SK-N-MC (cell line): ENCODE measurements at places on chromosomes 6 and 20.

- no peak for DNase-seq
Observed at GRCh38 chr6:42239333-42239732, 21.7 kb upstream of the MRPS10 start.

GRCh38 chr20:9555781-9556180 lies 41.4 kb downstream of the LAMP5 start:
- DNase-seq = no peak

GRCh38 chr6:39416026-39416425 lies 93.5 kb upstream of the KCNK16 start:
- no peak for DNase-seq

GRCh38 chr6:18261877-18262276 lies 2.5 kb downstream of the DEK start:
- no peak for DNase-seq

DNA sequence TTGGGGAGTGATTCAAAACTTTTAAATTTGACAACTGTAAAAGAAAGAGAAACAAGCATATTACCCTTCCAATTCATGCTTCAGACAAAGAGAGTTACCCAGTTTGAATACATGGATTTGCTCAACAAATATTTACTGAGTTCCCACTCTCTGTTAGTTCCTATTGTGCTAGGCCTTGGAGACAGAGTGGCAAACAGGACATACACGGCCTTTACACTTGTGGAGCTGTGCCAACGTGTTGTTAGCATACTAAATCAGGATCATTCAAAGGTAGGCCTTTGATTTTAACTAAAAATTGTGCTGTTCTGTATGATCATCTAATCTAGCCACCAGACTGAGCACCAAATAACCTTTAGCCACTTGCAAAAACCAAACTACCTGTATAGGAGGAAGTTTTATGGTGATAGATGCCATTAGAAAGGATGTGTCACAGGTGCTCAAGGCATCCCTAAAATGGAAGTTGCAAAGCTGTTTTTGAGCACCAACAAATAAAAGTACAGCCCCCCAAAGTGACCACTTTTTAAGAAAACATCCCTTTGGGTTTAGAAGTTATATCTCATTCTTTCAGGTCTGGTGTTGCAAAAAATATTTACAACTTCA lies 84.5 kb downstream of the CHD6 start:
- DNase-seq = no peak

DNA sequence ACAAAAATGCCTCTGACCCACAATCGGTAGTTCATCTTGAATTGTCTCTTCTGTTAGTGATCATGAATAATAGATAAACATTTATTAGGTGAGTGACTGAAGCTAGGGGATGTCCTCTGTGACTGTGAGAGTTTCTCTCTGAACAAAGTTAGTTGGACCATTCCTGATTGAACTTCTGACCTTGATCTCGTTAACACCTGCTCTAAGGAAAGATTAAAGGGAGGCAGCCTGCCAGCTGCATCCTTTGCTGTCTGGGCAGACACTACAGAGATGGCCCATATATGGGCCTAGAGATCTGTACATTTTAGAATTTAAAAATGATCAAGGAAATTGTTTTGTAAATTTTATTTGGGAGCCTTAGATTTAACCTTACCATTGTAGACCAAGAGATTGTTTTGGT lies 27.3 kb downstream of the MAPK14 start:
- no peak for DNase-seq

DNA sequence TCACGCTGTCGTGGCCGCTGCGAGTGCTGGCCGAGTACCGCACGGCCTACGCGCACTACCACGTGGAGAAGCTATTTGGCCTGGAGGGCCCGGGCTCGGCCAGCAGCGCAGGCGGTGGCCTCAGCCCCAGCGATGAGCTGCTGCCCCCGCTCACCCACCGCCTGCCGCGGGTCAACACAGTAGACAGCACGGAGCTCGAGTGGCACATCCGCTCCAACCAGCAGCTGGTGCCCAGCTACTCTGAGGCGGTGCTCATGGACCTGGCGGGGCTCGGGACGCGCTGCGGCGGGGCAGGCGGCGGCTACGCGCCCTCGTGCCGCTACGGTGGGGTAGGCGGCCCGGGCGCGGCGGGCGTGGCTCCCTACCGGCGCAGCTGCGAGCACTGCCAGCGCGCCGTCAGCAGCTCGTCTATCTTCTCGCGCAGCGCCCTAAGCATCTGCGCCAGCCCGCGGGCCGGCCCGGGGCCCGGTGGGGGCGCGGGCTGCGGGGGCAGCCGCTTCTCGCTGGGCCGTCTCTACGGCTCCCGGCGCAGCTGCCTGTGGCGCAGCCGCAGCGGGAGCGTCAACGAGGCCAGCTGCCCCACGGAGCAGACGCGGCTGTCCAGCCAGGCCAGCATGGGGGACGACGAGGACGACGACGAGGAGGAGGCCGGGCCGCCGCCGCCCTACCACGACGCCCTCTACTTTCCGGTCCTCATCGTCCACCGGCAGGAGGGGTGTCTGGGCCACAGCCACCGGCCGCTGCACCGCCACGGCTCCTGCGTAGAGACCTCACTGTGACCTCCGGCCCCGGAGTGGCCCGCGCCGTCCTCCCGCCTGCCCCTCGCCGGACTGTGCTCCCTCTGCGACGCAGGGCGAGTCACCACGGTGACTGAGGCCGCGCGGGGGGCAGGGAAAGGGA lies 5.7 kb downstream of the TMEM151B start:
- DNase-seq = no peak

- DNase-seq = no peak
Observed at GRCh38 chr6:35267897-35268296, 8.4 kb downstream of the ZNF76 start.

DNA sequence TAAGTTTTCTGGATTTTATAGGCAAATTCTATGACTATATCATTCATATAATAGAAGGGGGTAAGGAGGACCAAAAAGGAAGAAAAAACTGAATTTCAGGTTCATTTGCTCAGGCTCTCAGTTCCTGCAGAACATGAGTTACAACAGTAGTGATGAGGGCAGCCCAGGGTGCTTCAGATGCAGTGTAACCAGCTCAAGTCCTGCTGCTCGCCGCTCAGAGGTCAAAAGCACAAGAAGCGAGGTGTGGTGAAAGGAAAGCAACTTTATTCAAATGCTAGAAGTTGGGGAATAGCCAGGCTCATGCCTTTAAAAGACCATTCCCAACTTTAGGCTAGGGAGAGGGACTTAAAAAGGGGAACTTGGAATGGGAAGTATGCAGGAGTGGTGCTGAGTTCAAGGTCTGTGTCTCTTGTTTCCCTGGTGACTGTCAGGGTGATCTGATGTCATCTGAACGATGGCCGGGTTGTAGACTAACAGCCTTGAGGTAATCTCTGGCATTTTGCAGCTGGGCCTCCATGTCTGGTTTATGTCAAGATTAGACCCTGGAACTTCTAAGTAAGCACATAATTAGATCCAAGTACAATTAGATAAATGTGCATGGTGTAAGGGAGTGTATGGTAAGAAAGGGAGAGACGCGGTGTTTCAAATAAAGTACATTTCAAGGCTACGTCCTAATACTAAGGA lies 14.5 kb upstream of the SEC63 start:
- no peak for DNase-seq

- no peak for DNase-seq
Observed at GRCh38 chr6:14858808-14859207, 387.1 kb upstream of the JARID2 start.

GRCh38 chr6:157033428-157034140 lies 256.4 kb downstream of the ARID1B start:
- no peak for DNase-seq

- DNase-seq = no peak
Observed at GRCh38 chr6:54244430-54244829, 63.8 kb upstream of the TINAG start.

- no peak for DNase-seq
Observed at GRCh38 chr6:156543431-156543830, 233.7 kb upstream of the ARID1B start.

DNA sequence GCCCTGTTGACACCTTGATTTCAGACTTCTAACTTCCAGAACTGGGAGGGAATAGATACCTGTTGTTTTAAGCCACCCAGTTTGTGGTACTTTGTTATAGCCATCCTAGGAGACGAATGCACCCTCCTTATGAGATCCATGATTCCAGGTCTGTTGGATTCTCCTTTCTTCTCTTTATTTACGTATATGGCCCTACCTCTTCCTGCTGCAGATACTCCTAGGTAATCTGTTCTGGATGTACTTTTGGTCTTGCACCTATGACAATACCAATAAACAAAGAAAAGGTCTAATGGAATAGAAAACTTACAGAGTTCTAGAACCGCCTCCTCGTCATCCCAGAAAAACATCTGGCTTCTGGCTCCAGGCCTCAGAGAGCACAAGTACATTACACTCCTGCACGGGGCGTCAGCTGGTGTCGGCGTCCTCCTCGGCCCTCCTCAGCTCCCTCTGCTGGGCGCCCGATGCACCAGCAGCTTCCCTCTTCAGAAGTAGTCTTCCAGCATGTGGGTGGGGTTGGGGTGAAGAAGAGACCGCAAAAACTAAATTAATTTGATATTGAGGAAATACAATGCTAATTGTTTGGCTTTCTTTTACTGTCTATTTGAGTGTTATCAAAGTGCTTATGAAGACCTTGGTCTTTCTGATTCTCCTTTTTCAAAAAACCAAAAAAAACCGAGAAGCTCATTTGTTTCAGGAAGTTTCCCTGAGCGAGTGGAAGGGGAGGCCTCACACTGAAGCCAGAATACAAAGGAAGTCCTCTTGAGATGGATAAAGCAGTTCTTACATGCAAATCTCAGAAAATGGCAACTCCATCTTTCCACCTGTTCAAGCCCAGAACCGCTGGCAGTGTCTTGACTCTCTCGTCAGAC lies 9.7 kb upstream of the ATXN1 start:
- DNase-seq = no peak

GRCh38 chr6:85404564-85405174 lies 45.2 kb upstream of the NT5E start:
- no peak for DNase-seq

- no peak for DNase-seq
Observed at GRCh38 chr6:159687341-159687740, 5.7 kb downstream of the SOD2 start.

DNA sequence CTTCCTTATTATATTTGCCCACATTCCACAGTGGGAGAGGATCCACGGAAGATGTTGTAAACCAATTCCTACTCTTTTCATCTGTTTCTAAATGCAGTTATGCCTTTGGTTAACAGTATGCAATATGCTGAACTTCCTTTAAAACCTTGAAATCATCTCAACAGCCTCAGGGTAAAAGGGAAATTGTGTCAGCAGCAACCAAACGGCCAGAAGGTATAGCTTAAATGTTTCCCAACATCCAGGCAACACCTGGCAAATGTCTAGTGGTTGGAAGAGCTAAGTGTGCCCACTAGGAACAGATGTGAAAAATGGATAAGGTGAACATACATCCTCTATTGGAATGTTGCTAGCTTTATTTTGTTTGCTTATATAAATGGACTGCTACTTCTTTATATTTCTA lies 164.8 kb downstream of the FAXC start:
- no peak for DNase-seq

- DNase-seq = no peak
Observed at GRCh38 chr6:151412909-151413308, 21.6 kb upstream of the ZBTB2 start.

GRCh38 chr6:14591998-14592397 lies 474.4 kb downstream of the CD83 start:
- DNase-seq = no peak

DNA sequence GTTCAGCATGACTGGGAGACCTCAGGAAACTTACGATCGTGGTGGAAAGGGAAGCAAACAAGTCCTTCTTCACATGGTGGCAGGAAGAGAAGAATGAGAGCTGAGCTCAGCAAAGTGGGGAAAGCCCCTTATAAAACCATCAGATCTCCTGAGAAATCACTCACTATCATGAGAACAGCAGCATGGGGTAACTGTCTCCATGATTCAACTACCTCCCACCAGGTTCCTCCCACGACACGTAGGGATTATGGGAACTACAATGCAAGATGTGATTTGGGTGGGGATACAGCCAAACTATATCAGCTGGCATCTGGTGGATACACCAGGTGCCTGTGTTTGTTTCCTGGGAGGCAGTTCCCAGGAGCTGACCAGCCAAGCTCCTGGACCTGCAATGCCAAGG lies 4.9 kb downstream of the DDO start:
- DNase-seq = no peak

- no peak for DNase-seq
Observed at GRCh38 chr6:43147691-43148477, 23.2 kb upstream of the SRF start.

GRCh38 chr6:168090064-168090690 lies 11.2 kb upstream of the FRMD1 start:
- no peak for DNase-seq

- DNase-seq = no peak
Observed at GRCh38 chr6:147560670-147561069, 52.2 kb downstream of the SAMD5 start.

DNA sequence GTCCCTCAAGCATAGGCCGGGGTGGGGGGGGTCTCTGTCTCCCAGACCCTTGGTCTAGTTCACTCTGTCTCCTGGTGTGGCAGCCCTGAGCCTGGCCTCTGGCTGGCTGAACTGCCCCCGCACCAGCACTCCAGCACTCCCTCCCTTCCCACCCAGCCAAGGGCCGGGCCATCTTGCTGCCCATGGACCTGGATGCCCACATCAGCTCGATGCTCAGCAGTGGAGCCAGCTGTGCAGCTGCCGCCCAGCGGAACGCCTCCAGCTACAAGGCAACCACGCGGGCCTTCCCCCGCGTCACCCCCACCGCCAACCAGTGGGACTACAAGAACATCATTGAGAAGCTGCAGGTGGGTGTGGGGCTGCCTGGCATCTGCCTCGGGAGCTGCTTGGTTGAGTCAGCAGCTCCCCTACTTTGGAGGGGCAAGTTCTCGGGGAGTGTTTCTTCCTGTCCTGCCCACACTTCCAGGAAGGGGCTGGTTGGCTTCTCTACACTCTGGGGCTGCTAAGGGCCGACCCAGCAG lies 28.4 kb downstream of the UQCC2 start:
- DNase-seq = no peak

DNA sequence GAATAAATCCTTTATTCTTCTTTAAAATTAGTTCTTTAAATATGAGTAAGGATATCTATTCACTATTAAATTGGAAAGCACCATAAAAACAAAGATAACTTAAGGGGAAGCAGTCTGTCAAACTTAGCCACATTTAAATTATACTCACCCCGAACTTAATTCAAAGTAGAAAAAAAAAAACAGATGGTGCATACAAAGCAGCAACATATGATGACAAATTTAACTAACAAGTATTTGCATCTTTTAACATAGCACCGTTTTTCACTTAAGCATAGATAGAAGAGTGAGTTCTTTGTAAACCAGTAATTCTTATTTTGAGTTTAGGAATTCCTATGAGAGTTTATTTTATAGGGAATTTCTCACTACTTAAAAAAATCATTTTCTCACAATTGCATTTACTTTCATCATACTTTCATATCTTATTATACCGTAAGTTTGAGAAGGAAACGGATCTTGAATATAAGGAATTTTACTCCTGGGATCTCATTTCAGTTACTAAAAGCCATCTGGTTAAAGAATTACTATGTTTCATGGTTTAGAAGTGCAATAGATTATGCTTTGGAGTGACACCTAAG lies 828.2 kb upstream of the MAP3K7 start:
- DNase-seq = no peak
